Muscle of back (tissue), 13 donors: ENCODE measurements at places on chromosomes 5 and 9.

- no peak for DNase-seq
Observed at GRCh38 chr9:6924988-6925563, 167.3 kb downstream of the KDM4C start.

DNA sequence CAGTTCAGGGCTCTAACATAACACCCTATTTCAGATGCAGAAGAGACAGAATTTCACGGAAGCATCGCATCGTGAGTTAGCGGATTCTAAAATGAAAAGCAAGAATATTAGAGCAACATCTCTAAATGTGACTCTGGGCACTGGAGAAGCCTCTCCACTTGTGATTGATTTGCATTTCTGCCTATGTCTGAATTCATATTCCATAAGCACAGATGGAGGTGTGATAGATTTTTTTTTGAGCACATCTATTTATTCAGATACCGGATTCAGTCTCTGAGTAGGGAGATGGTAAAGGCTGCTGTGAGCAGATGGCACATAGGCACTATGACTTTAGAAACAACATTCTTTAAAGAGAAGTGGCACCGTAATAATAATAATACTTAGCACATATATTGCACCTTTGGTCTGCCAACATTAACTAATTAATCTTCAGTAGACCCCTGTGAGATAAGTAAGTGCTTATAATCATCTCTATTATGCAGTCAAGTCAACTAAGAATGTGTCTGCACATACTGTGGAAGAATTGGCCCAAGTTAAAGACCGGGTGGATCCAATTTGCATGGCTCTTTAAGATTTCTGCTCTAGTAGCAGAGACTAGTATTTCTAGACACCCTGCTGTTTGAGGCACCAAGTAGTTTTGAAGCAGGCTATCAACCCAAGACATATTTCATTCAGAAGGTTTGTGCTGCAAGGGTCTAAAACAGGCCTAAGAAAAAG, 685.0 kb downstream of the CETN3 start:
- DNase-seq = no peak

- peak; percentile 49 for DNase-seq
Observed at GRCh38 chr9:18971909-18972308, 61.1 kb downstream of the SAXO1 start.

DNA sequence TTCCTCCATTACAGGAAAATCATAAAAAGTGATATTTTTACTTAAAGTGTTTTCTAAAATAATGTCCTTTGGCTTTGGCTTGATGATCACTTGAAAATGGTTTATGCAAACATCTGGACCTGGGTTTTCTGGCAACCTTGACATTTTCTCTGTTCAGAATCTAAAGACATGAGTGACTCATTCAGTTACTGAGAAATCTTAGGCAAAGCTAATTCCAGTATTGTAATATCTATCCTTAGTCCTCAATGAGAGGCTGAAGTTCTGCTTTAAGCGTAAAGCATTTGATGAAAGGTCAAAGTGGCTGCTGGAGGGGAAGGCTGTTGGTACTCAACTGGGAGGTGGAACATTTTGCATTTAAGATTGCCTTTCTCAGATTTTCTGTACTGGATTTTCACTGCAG, 2.3 kb downstream of the MAN2A1 start:
- no peak for DNase-seq

- no peak for DNase-seq
Observed at GRCh38 chr5:62812621-62813255, 234.1 kb downstream of the LRRC70 start.

DNA sequence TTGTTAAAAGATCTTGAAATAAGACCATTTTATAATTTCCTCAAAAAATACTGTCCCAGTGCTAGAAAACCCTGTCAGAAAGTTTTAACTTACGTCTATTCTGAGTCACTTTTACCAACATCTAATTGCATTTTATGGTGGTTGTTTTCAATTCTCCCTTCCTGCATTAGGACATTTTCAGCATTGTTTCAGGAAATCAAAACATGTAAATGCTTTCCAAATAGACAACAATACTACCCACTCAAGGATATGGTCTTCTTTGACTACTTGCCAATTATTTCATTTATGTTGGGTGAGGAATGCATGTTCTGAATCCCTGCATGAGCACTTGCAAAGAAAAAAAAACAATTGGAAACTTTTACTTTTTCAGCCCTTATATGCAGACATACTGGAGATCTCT, 284.6 kb upstream of the PDE4D start:
- no peak for DNase-seq
